ENCODE measurements at places on chromosomes 2 and 18.
A peak's percentile ranks its signal among the peaks of the same experiment; 100 is the strongest.

DNA sequence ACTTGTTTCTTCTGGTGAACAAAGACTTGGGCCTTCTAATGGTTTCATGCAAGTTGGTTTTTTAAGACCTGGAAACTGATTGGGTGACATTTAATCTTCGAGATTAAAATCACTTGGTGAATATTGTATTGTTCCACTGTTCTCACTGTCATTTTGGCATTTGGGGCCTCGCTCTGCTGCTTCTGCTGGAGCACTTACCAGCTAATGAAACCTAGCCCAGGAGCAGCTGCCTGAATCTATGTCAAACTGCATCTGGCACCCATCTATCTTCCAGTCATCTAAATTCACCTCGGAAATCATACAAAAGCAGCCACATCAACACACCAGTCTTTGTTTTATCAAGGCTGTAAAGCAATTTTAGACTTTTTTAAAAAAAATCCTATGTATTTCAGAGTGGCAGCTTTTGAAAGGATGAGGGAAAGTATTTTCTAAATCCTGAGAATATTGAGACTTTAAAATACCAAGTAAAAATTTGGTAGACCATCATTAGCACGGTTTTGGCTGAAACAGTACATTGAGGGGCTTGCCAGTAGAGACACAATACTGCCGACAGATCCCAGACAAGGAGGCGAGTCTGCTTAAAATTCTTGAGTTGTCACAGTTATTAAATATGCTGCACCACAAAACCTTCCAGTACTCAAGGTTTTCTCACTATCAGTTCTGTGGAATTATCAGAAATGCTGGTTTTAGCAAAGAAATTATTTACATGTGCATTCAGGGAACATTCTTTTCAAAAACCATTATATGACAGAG is 26.1 kb upstream of the SERTAD2 start:
- DNase-seq = no peak

DNA sequence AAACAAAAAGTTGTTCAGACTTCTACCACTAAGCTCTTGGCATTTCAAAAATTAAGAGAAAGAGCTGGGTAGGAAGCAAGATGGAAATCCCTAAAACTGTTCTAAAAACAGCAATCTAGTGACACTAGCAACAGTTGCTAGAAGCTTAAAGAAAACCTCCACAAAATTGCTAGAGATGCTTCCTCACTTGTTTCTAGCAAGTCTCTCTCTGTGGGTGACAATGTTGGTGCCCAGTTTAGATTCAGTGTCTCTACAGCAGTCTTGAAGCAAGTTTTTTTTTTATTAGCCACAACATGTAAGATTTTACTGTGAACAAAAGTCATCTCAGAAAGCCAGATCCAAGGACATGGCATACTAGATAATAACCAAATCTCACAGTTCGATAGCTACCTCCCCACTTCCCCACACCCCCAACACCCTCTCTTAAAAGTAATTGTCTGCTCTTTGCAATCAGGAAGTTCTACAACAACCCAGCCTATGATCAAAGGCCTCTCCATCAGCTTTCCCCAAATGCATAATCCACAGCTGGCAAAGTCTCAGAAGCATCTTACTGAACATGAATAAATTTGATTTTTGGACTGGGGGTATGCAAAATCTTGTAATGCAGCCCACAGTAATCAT is 70.0 kb downstream of the ANKRD44 start:
- no peak for DNase-seq

GRCh38 chr2:45121236-45121927 is 112.1 kb upstream of the SIX2 start:
- DNase-seq = no peak

DNA sequence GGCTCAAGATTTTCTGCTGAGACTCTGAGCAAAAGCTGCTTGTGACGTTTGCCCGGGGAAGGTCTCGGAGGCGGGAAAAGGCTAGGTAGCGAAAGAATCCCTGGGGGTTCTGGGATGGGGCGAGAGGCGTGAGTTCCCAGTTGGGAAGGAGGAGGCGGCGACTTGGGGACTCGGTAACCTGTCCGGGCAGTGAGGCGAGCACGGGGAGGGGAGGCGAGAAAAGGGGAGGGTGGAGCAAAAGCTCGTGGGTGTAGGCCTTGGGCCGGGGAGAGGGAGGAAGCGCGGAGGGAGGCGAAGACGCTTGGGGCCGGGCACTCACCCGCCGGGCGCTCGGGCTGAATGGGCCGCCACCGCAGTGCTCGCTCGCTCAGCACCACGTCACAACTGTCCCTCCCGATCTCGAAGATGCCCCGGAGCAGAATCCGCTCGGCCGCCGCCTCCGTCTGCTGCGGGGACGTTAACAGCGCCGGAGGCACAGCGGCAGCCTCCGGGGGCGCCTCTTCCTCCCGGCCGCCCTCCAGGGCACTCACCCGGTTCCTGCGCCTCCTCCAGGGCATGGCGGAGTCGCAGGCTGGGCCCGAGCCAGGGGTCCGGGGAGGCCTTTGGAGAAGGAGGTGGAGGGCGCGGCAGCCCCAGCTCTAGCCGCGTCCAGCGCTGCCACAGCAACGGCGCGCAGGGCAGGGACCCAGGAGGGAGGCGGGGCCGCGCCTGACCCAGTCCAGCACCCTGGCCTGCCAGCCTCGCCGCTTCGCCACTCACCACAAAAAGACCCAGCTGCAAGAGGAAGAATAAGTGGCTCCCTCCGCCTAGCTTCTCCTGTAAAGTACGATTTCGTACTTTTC is at the start of gene CERKL:
CERKL (minus strand) TSS at position 656 of the 842 bp plus-strand sequence; CDS start at position 557, 99 bp downstream.
- DNase-seq = no peak

DNA sequence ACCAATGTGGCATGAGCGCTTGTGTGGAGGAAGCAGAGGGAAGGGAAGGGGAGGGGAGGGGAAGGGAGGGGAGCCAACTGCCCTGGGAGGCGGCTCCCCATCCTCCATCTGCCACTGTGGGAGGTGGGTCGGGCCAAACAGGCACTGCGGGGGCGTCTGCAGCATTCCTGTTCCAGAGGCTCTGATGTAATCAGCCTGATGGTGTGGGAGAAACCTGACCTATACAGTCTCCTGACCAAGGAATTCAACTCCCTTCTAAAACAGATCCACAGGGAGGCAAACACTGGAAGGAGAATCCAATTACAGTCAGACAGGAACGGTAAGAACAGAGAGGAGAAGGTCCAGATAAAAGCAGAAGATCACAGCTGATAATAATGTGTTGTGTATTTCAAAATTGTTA is 88.8 kb downstream of the CD8B2 start:
- DNase-seq = peak; percentile 66

DNA sequence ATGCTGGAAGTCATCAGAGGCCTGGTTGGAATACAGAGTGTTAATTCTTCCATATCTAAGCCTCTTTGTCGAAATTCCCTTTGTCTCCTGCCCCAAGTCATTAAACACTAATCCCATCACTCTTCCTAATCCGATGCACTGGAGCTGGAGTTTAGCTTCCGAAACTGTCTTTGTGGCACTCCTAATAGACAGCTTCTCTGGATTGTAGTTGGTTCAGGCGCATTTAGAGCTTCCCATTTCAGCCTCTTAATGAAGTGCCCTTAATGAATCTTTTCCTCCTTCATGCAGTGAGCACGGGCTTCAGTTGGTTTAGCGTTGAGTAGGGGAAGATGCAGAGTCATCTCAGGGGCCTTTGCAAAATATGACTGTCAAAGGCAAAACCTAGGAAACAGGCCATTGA is 72.2 kb upstream of the MEIS1 start:
- DNase-seq = no peak

DNA sequence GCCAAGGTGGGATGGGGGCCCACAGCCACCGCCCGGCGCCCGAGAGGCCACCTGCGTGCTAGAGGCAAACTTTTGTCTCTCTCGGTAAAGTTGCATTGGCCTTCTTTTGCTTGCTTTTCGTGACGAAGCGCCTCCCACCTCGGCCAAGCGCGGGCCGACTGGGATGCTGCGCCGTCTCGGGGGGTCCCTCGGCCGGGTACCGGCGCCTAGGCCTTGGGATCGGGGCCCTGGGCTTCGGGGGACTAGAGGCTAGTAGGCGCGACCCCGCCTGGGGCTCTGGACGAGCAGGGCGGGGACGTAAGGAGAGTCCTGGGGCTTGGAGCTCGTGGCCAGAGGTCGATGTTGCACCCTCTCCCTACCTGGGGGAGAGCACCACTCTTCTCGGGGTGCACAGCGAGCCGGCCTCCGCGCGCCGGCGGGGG is 545 bp downstream of the GLI2 start:
- no peak for DNase-seq

DNA sequence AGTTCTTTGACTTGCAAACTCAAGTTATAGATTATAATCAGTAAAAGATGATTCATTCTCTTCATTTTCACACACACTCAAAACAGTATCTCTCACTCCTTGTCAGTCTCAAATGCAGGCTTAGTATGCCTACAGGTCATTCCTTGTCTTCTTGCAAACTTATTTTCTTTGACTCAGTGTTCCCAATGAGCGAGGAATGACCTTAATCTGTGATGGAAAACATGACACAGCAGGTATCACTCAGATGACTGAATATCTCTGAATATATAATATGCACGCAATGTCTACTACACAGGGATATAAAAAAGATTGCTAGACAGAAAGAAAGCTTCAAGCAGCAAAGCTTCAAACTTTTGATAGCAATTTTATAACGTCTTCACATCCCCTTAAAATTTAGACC is 127.8 kb upstream of the RGPD4 start:
- DNase-seq = no peak

- DNase-seq = no peak
These were observed 9.7 kb upstream of the EN1 start for GRCh38 chr2:118856978-118857676.

- no peak for DNase-seq
These were observed 10.4 kb downstream of the MYT1L start for GRCh38 chr2:2320486-2321199.

- DNase-seq = no peak
These were observed 18.0 kb downstream of the RAPGEF4 start for GRCh38 chr2:172753610-172754009.

- DNase-seq = no peak
These were observed 38.9 kb downstream of the CTAGE1 start for GRCh38 chr18:22378672-22379282.

GRCh38 chr18:11654736-11655605 is 34.1 kb upstream of the GNAL start:
- no peak for DNase-seq

DNA sequence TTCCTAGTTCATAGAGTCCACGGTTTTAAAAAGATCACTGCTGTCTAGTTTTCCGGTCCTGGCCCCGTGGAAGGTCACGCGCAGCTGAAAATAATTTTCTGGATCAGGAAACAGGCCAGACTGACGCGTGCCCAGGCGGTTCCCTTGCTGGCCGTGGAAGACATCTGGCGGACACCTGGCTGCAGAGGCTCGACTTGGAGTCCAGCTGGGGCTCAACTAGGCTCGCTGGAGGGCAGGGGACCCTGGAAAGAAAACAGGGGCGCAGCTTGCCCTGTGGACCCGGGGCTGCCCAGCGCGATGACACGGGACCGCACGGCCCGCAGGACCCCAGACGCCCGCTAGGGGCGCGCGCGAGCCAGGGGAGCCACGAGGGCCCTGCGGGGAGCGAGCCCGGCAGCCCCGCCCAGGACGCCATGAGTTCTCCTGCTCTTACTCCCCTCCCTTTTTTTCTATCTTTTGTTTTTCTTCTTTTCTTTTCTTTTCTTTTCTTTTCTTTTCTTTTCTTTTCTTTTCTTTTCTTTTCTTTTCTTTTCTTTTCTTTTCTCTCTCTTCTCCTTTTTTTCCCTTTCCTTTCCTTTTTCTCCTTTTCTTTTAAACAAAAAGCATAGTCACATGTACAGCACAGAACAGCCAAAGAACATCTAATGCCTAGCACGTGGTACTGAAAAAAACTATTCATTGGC is 43.2 kb upstream of the UBE2F start:
- no peak for DNase-seq

- no peak for DNase-seq
These were observed 39.6 kb downstream of the MGAT4A start for GRCh38 chr2:98691303-98691702.

GRCh38 chr2:144240656-144241339 is 279.1 kb downstream of the ZEB2 start:
- DNase-seq = no peak

DNA sequence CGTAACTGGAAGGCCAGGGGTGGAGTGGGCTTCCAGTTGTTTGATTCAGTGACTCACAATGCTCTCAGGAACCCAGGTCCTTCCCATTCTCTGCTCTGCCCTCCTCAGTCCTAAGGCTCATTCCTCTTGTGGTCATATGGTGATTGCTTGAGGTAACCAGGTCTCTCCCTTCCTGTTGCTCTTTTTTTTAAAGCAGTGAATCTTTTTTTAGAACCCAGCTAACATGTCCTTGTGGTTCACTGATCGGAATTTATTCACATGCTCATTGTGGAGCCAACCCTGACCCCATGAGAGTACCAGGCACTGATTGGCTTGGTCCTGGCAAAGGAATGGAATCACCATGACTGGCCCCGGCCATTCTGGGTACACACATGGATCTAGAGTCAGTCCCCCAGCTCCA is 7.4 kb downstream of the THNSL2 start:
- no peak for DNase-seq

- DNase-seq = no peak
These were observed 78.8 kb upstream of the SMAD2 start for GRCh38 chr18:48009116-48009745.

DNA sequence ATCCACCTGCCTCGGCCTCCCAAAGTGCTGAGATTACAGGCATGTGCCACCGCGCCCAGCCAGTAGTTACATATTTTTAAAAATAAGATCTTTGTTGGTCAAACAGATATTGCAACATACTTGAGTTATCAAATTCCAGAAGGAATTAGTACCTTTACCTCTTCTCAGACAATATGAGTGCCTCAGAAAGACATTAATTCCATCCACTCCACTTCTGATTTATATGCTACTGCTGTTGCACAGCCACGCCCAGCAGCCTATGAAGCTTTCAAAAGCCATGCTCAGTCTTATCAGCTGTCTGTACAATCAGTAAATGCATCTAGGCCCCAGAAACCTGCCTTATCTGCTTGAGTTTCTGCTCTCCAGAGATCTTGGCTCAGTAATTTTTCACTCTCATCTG is 47.8 kb downstream of the MEX3C start:
- DNase-seq = no peak

- no peak for DNase-seq
These were observed 107.3 kb downstream of the TANC1 start for GRCh38 chr2:159075727-159076126.

DNA sequence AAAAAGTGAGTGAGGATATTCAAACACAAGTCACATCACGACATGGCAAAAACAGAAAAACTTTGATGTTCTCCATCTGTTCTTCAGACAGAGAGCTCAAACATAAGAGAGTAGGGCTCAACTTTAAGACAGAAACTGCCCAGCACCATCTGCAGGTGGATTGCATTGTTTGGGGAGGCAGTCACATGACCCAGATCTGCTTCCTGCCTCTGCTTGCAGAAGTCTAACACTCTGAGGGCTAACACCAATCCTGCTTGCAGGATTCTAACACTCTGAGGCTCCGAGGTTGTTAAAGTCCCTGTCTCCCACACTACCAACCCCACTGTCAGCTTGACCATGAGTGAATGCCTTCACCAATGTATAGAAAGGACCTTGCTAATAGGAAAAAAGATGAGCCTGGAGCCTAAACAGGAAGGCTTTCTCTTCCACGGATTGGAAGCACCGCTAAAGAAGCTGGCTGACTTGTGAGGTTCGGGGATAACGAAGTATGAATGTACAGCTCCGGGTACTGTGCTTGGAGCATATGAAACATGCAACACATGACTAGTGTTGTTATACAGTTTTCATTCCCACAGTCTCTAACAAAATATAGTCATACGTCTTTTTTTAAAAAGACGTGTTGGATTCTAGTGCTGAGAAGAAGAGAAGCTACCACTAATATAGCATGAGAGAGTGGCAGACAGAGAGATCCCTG is 176.6 kb upstream of the CREB1 start:
- DNase-seq = no peak
